ENCODE measurements at places on chromosomes 5 and 9.

DNA sequence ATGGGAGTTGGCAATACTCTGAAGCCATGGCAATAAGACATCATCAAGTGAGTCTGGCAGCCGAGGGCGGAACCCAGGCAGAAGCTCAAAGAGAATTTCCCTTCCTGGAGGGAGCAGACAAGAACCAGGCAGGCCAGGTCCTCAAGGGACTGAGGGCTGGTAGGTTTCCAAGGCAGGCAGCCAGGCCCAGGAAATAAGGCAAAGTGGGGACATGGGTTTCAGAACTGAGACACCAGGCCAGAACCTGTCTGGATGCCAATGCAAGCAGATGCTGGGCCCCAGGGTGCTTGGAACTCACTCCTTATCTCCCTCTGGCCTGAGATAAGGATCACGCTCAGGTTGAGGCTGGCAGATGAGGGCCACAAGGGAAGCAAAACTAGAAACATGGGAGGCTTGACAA is 8.9 kb downstream of the TSSK1B start:
- no peak for DNase-seq

DNA sequence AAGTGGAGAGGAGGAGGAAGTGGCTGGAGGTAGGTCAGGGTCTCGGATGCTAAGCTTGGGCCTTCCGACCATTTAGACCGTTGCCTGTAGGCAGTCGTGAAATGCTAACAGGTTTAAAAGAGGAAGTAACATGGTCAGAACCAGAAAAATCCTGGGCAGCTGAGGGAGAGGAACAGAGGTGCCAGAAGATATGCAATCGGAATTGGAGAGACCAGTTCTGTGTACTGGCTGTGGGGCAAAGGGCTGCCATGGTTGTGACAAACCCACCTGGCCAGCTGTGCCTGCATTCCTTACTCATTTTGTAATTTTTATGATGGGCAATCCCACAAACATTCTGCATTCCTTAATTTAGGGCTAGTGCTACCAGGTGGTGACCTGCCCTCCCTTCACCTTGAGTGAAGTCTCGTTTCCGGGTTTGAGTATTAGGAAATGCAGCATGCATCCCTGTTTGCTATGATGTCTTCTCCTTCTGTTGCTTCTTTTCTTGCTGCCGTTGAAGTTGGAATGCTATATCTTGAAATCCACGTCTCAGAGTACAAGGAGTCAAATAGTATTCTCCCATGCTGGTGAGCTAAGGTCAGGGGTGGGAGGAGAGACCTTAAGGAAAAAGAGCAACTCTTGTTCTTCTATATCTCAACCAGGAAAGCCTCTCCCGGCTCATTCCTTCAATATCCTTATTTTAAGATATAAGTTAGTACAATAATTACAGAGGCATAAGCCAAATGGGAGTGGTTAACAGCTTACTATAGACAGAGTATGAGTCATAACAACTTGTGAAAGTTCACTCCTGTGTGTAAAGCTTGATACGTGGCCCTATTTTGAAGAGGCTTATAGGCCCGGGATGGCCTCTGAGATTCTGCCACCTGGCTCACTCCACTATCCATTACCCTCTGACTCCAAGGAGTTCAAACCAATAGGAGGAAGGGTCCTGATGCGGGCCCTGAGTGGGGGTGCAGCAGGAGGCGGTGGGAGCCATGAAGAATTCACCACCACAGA is 37.0 kb downstream of the B4GALT1 start:
- no peak for DNase-seq

GRCh38 chr5:86008293-86008692 is 609.4 kb upstream of the COX7C start:
- DNase-seq: no peak

GRCh38 chr9:79120941-79121340 is 450.8 kb upstream of the TLE4 start:
- no peak for DNase-seq

GRCh38 chr9:14348373-14349145 is 34.6 kb upstream of the NFIB start:
- DNase-seq: no peak

DNA sequence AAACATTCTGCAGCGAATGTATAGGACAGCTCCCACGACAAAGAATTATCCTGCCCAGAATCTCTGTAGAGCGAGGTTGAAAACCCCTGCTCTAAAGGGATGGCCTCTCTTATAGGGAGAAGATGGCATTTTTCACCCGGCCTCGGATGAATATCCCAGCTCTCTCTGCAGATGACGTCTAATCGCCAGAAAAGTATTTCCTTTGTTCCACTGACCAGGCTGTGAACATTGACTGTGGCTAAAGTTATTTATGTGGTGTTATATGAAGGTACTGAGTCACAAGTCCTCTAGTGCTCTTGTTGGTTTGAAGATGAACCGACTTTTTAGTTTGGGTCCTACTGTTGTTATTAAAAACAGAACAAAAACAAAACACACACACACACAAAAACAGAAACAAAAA is 17.4 kb upstream of the RARS1 start:
- no peak for DNase-seq

- no peak for DNase-seq
Observed at GRCh38 chr5:3373391-3373790, 222.2 kb upstream of the IRX1 start.

DNA sequence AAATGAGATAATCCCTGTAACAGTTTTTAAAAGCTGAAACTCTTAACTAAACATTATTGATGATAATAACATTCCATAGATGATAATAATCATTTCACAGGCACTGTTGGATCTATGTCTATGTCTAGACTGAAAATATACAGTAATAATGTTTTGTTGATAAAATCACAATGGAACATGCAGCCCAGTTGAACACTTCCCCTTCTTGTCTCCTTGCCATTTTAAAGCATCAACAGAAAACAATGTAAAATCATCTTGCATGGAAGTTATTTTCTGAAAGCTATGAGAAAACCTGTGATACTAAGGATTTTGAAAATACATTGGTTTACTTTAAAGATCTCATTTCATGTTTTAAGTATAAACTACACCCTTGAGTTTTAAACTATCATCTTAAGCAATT is 1.9 kb downstream of the GAPT start:
- no peak for DNase-seq

DNA sequence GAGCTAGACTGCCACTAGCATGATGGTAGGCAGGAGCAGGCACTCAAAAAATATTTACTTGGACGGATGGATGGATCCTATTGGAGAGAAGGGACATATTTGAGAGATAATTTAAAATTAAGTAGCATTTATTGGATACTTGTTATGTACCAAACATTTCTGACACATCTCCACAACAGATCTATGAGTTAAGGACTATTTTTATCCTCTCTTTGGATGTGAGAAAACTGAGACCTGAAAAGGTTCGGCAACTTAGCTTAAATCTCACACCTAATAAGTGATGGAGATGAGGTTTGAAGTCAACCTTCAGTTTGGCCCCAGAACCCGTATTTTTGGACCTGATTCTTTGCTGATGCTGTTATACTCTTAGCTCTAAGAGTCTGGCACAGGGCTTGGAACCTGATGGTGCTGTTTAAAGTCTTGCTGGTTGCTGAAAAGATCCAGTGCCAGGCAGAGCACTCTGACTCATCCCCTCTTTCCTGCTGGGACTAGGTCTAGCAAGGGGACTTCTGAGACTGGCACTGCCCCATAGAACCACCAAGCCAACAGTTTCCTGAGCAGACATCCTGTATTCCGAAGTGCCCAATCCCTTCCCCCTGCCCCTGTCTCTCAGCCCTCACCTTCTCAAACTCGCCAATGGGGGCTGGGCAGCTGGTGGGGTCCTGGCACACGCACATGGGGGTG is 15.6 kb downstream of the SPARC start:
- DNase-seq: no peak

DNA sequence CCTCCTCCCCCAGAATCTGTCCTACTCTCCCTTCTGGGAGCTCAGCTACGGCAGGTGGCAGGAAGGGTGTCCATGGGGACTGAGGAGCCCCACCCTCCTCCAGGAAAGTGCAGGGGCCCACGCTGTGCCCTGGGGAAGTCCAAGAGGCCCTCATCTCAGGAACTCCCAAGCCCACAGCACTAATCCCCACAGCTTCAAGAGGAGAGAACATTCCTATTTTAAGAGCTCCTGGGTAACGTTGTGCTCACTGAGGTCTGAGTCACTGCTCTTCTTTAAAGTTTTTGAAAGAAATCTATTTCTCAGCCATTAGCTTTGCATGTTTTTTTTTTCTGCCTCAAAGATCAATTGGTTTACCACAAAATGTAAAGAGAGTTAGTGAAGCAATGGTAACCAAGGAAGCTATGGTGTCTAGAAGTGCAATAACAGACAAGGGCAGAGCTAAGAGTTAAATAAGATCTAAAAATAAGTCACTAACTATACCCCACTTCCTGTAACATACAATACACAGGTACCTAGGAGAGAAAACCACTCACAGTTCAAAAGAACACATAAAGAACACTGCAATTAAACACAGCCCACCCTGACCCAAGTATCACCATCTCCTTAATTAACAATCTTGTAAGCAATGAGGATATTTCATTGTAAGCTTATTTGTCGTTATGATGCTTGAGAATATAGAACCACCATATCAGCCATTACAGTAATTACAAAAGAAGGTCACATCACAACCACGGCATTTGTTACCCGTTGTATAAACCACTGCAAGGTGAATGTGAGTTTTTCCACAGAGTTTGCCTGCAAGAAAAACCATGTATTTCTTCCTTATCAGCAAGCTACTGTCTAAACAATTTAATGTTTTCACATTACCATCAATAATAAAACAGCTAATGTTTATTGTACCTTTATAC is 382.3 kb upstream of the SLC30A5 start:
- no peak for DNase-seq

DNA sequence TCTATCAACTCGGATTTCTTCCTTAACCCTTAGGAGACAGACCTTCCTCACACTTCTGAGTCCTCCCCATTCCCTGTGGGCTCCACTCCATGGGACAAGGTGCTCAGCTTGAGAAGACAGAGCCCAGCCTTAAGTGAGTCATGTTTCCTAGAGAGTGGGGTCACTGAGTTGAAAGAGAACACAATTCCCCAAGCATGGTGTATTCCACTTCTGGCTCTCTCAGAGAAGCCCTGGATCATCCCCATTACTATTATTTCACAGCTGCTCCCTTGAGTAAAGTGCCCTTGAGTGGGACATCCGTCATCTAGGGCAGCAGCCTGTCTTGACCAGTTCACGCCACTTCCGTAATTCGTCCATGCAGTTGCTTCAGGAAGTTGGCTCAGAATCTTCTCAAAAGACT is 604.8 kb downstream of the BNC2 start:
- DNase-seq: no peak

DNA sequence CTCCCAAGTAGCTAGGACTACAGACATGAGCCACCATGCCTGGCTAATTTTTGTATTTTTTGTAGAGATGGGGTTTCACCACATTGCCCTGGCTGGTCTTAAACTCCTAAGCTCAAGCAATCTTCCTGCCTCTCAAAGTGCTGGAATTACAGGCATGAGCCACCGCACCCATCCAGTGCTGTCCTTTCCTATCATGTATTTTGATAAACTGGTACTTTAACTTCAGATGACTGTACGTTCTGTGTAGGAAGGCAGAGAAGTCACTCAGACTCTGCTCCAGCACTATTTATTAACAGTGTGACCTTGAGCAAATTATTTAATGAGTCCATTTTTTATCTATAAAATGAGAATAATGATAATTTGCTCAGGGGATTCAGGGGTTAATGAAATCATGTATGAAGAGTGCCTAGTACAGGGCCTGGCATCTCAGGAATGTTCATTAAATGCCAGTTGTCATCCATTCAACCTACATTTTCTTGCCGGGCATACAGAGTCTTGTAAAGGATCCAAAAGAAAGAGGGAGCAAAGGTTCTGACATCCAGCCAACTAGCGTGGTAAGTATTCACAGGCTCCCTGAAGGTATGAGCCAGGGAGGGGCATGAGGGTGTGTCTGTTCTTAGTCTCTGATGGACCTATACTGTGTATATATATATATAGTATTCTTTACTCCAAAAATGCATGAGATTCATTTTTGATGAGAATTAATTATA is 201.9 kb downstream of the PBX3 start:
- no peak for DNase-seq

GRCh38 chr5:136729901-136730355 is 364.6 kb upstream of the TRPC7 start:
- no peak for DNase-seq

GRCh38 chr5:50751064-50751657 is 84.7 kb downstream of the PARP8 start:
- DNase-seq: no peak

GRCh38 chr9:138050472-138051330 is 173.1 kb downstream of the CACNA1B start:
- no peak for DNase-seq

DNA sequence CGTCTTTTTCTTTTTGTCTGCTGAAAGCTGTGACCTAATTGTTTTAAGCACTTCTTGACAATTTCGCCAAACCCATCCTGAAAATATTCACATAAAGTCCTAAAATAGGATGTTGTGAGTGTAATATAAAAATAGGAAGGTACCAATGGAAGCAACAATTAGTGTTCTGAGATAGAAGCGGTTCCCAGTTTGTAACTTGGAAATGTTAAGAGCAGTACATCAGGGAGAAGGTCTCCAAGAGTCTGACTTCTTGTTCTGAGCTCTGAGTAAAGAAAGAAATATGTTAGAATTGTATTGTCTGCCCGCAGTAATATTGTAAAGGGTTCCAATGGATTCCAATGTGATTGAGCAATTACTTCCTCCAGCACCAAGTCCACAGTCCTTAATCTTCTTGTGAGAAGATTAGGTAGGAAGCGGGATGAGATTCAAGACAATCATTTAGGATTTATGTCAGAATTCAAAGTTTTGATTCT is 3.9 kb downstream of the VCAN start:
- DNase-seq: no peak

DNA sequence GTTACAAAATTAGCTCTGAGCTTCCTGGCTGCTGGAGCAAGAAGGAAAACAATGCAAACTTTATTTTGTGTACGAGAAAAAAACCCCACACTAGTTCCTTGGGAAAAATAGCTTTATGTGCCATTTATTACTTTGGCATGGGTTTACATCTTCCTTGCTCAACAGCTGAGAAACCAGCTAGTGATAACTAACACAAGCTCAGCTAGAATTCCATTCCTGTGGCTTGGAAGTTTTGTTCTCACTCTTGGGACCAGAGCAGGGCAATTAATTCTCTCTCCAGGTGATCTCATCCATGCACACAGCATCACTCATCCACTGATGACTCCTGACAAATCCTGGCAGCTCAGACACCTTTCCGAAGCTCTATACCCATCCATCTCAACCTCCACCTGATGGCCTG is 104.1 kb downstream of the CRB2 start:
- no peak for DNase-seq

DNA sequence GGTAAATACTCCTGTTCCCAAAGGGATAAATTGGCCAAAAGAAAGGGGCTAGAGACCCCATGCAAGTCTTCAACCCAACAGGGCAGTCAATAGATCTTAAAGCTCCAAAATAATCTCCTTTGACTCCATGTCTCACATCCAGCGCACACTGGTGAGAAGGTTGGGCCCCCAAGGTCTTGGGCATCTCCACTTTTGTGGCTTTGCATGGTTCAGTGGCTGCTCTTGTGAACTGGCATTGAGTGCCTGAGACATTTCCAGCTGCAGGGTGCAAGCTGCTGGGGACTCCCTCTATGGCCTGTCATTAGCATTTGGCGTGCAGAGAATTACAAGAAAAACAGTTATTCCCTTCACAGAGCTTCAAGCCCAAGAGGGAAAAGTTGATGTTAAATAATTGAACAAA is 224.7 kb downstream of the MTRR start:
- DNase-seq: no peak

GRCh38 chr5:133409210-133409674 is 203.1 kb downstream of the FSTL4 start:
- no peak for DNase-seq

Measured in stimulated activated CD4-positive, alpha-beta T cell treated with anti-CD3 and anti-CD28 coated beads, Interleukin-2, amount 100 ng/mL, for 48 hours (primary cell).